Head of caudate nucleus (tissue), 42 donors: ENCODE measurements at places on chromosomes 4 and X.

- DNase-seq = no peak
These were observed 4.2 kb downstream of the TSPAN5 start for GRCh38 chr4:98653890-98654867.

DNA sequence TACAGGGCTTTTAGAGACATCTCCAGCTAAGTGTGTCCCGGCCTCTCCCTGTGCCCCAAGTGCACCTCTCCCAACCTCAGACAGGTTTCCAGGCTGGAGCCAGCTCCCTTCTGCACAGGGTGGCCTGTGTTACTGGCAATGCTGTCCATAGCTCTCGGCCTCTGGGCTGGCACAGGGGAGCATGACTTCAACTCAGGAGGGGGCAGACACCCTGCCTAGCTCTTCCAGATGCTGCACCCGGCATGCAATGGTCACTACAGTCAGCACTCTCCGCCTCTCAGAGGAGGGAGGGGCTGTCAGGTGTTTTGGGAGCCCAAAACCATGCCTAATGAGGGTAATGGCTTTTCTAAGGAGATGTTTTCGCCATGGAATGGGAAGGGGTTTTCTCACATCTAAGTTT lies 2.4 kb upstream of the IRAK1 start:
- DNase-seq = no peak

- peak; percentile 59 for DNase-seq
These were observed 507 bp downstream of the MFAP3L start for GRCh38 chr4:170025523-170026252.

GRCh38 chrX:133783274-133783673 lies 202.1 kb downstream of the GPC3 start:
- no peak for DNase-seq

DNA sequence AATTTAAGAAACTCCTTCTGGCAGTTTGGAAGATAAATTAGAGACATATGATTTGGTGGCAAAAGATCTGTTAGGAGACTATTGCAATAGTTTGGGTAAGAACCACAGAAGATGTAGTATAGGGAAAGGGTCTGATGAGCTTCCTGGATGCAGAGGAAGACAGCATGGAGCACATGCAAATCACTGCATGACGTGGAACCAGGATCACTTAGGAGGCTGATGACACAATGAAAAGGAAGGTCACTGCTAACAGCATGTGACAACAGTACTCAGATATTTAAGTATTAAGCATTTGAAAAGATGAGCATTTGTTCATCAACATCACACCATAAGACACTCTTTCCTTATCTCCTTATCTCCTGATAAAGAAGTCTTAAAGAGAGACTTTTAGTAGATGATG lies 167.8 kb upstream of the LDB2 start:
- no peak for DNase-seq

DNA sequence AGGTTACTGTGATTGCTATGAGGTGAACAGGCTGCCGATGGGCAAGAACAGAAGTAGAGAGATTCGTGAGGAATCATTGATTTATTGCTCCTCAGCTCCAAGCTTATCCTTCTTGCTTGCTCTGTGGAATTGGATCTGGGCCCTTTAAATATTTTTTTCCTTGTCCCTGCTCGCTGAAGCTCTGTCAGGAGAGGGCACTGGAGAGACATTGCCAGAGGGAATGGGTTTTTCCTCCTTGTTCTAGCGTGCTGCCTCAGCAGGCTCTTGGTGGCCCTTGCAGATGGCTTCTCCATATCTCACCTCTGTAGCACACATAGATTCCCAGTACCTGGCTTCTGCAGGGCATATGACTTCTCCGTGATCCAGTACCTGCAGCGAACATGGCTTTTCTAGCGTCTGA lies 67.4 kb downstream of the CNGA2 start:
- DNase-seq = no peak

DNA sequence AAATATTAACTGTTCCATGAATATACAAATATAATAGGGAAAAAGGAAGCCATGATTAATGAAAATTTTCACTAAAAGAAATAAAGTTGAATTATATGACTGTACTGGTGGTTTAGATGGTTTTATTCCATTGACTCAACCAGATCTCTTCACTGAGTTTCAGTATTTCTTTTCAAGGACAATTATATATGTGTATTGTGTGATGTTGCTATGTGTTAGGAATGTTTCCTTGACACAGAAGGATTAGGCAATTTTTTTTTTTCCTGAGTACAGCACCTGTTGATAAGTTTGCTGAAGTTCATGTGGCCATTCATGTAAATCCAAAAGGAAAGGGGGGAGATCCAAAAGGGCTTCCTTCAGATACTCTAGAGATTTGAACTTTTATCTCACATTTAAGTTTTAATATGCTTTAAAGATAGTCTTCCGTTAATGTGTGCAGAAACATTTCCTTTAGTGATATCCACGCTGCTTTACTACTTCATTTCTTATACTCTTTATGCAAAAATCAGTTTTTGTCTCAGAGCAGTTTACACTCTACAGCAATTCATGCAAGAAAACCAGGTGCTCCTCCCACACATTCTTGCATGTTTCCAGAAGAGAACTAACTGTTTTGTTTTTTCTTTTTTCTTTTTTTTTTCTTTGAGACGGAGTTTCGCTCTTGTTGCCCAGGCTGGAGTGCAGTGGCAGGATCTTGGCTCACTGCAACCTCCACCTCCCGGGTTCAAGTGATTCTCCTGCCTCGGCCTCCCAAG lies 249.1 kb downstream of the RPA4 start:
- DNase-seq = no peak

DNA sequence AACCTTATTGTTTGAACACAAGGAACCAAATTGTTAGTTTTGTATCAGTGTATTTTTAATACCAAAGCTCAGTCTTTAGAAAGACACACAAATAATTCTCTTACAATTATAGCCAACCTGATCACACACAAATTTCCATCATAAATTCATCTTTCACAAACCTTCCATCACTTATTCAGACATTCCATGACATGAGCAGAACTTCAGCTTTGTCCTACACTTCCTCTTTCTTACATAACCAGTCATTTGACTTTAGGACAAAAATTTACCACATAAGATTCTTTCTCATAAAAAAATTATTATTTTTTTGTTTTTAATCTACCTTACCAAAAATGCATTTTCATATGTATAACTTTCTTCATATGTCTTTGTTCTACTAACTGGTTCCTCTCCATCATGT lies 312.2 kb downstream of the GALNTL6 start:
- no peak for DNase-seq

- DNase-seq = no peak
These were observed 120.1 kb downstream of the MANBA start for GRCh38 chr4:102640669-102641068.

DNA sequence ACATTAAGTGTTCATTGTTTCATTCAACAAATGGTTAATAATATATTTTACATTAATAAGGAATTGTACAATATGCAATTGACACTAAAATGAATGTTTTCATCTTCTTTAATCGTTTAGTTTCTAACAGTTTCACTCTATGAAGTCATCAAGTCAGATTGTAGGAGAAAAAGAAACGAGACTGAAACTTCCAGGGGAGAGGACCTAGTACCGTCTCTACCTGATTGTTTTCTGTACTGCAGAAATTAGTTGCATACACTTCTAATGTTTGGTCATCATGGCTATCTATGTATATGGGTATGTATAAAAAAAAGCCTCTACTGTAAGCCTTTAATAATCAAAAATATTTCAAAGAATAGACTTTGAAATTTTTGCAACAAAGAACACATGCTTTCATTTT lies 1350.9 kb downstream of the ARAP2 start:
- no peak for DNase-seq

GRCh38 chr4:55358668-55359067 lies 12.6 kb downstream of the SRD5A3 start:
- no peak for DNase-seq
